ENCODE measurements at places on chromosomes 7 and 10.

DNA sequence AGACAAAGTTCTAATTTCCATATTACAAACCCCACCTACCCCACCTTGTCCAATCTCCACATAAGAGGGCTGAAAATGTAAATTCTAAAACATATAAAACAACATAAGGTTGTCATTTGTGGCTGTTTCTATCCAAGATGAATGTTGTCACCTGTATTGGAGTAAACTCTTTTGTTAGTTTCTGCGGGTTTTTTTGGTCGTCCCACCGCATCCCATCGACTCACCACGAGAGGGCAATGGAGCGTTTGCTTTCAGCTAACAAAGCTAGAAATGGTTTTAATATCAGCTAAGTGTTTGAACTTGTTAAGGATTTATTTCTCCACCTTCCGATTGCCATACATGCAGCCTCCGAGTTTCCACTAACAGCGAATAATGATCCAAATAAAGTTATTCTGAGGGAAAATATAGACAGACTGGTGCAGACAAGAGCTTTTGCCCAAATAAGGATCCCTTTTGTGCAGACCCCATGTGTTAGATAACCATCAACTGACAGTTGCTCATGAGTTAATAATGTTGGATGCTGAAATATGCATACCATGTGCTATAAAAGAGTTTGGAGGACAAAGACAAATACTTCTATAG is 137.2 kb downstream of the ARID5B start:
- DNase-seq = no peak

DNA sequence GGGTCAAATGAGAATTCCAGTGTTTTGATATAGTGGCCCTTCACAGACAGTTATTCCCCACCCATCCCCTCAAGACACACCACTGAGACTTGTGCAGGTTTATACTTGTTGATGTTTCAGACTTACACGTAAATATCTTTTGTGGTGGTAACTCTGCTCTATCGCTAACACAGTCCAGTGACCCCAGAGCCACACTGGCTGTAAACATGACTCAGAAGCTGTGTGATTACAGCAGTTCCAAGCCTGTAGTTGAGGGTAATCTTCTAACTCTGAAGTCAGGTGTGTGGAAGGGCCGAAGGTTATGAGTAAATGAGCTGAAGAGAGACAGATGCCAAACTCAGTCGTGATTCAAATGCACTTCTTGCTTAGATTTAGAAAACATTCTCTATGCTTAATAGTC is 19.4 kb downstream of the NOBOX start:
- no peak for DNase-seq

DNA sequence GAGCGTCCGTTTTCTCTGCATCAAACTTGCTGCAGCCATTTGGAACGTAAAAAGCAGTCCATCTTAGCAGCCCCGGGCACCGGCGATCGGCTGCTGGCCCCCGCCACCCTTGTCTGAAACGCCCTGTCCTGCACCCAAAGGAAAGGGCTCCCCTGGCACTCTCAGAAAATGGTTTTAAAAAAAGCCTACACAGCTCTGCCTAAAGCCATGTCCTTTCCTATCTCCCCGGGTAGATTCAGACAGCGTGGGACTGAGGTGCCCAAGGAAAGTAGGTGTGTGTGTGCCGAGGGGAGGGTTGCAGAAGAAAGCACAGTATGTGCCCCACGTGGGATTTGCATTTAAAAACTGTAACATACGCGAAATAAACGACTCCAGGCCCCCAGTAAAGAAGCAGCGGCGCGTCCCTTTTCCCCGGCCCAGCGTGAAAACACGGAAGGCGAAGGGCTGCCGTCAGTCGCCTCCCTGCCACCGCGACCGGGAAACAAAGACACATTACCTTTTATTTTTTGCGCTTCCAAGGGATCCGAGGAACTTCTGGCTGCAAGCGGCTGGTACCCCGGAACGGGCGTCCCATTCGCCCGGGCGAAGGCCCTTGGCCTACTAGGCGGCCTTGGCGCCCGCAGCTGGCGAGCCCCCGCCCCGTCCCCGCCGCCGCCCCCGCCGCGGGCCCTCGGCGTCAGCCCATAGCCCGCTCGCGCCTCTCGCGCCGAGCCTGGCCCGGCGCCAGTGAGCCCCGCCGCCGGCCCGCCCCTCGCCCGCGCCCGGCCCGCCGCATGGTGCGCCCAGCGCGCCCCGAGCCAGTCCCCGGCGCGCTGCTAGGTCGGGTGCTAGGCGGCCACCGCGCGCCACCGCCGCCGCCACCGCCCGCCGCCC is 304.6 kb downstream of the PRPF18 start:
- DNase-seq = no peak

DNA sequence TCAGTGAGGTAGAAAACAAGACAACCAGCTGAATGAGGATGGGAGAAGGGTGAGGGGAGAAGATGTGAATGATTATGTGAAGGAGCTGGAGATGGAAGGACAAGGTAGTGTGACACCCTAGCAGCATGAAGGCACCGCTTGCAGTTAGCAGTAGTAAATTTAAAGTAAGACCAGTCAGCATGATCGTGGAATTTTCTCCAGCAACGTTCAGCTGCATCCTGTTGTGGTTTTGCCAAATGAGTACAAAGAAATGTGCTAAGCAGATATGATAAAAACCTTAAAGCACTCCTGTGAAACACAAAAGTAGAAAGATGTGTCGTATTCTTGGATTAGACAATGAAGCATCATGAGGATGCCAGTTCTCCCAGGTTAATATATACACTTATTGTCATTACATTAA is 34.1 kb upstream of the IFRD1 start:
- no peak for DNase-seq

GRCh38 chr10:80465451-80465835 is 11.3 kb downstream of the TSPAN14 start:
- no peak for DNase-seq

GRCh38 chr7:47027695-47028240 is 554.1 kb downstream of the TNS3 start:
- DNase-seq = no peak

- DNase-seq = no peak
Observed at GRCh38 chr7:140197938-140198337, 21.2 kb upstream of the KDM7A start.

DNA sequence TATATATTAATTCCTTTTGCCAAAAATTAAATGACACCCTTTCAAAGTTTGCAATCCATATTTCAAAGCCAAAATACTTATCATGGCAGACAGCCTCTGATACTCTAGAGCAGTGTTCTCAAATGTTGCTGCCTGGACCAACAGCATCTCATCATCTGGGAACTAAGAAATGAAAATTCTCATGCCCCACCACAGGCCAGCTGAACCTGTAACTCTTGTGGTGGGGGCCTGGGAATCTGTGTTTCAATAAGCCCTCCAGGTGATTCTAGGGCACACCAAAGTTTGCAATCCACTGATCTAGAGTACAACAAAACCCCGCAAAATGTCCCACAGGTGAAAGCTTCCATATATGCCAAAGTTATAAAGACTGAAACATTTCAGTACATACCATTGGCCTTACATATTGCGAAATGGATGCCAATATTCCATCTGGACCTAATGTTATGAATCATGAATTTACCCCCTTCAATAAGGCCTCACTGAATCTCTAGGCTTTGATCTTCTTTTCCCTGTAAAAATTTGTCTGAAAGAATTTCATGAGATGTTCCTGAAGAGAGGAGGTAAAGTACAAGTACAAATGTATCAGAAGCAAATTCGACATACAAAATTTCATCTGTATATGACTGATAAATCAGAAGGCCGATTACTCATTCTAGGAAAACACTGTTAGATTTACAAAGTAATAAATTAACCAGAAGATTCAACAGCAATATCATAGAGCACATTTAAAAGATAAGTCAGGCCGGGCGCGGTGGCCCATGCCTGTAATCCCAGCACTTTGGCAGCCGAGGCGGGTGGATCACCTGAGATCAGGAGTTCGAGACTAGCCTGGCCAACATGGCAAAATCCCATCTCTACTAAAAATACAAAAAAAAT is 25.3 kb upstream of the EPC1 start:
- no peak for DNase-seq

GRCh38 chr10:133006806-133007205 is 64.4 kb upstream of the CFAP46 start:
- no peak for DNase-seq

DNA sequence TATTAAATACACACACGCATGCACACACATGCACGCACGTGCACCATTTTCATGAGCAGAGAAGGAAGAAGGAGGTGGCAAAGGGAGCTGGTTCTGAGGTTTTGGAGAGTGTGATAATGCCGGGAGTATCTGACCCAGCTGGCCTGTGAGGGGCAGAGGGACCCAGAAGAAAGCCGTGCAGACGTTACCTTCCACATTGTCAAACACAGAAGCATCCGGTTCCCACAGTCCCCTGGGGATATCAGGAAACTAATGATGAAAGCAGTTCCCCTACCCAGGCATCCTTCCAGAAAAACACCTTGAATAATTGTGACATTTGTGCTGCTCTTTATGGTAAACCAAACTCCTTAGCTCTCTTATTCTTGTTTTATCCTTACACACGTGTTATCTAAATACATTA is 85.7 kb upstream of the FAM180A start:
- no peak for DNase-seq

Measured in esophagus squamous epithelium (tissue), 5 donors.